ENCODE measurements at places on chromosomes 7 and 10. TPM values are rescaled to one million over a fixed set of nuclear protein-coding genes. Genes with fewer than 3 reads are reported as not detected.

BUB3 gene
- 182 TPM for total RNA-seq

DOCK4 gene
- total RNA-seq: 15.3 TPM

WNT16 gene
- total RNA-seq: not detected

NPSR1 gene
- not detected for total RNA-seq

TMEM273 gene
- total RNA-seq: 0.37 TPM

RPP30 gene
- 59.6 TPM for total RNA-seq

EXOSC1 gene
- 41.8 TPM for total RNA-seq

GRCh38 chr7:158325530-158326381, 261.9 kb downstream of the PTPRN2 start:
- peak; percentile 87 for DNase-seq

DNA sequence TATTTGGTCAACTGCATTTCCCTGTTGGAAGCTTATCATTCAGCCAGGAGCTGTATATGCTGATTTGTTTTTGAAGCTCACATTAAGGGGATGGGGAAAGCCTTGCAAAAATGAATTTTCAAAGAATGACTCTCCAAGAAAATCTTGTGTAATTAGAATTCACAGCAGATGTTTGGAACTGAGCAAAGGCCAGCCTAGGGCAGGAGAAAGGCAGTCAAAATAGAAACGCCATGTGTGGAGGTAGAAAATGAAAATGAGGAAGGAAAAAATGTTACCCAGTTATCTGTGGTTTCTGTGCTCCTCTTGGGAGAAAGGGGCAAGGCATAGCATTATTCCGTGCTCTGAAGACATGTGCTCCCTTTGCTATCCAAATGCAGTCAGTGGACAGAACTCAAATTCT, 93.5 kb downstream of the NRP1 start:
- no peak for DNase-seq

GRCh38 chr7:153507885-153508284, 544.3 kb upstream of the DPP6 start:
- no peak for DNase-seq

DNA sequence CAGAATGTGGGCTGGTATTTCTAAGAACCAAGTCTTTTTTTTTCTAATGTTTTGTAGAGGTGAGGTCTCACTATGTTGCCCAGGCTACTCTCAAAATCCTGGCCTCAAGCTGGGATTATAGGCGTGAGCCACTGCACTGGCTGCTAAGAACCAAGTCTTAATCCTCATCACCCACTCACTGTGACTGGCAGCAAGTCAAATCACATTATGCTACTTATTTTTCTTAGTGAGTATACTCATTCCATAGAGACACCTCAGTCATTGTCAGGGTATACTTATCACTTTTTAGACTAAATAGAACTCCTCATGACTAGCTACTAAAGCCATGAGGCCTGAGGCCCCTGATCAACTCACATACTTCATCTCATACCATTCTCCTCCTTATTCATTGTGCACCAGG, 116.1 kb downstream of the STRA8 start:
- no peak for DNase-seq

- no peak for DNase-seq
Observed at GRCh38 chr10:107952649-107953556, 788.4 kb upstream of the SORCS1 start.

GRCh38 chr7:132176719-132177118, 399.6 kb downstream of the PLXNA4 start:
- no peak for DNase-seq

DNA sequence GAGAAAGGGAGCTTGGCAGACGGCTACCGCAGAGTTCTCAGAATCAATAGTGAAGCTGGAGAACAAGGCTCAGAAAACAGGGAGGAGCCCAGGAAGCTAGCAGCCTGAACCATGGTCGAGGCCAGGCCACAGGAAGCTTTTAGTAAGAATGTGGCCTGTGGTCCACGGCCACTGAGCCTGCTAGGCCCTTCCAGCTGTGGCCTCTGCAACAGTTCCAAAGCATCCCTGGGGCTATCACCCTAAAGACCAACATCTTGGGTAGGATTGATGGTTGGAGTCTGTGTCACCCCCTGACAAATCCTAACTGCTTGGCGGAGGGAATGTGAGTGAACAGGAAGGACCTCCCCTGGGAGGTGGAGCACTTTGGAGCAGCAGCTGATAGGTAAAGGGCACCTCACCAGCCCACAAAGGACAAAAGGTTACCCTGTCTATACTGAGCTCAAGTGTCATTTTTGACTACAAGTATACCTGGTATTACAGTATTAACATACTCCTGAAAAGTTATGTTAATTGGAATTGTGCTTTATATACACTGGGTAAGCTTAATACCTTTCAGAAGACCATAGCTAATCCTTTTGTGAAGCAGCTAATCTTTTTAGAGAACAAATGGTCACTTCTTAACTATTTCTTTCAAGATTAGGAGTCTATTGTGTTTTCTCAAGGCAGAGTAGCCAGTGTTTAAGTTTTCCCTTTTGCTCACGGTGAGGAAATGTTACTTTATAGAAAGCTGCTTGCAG, 18.7 kb downstream of the PTPRE start:
- no peak for DNase-seq

DNA sequence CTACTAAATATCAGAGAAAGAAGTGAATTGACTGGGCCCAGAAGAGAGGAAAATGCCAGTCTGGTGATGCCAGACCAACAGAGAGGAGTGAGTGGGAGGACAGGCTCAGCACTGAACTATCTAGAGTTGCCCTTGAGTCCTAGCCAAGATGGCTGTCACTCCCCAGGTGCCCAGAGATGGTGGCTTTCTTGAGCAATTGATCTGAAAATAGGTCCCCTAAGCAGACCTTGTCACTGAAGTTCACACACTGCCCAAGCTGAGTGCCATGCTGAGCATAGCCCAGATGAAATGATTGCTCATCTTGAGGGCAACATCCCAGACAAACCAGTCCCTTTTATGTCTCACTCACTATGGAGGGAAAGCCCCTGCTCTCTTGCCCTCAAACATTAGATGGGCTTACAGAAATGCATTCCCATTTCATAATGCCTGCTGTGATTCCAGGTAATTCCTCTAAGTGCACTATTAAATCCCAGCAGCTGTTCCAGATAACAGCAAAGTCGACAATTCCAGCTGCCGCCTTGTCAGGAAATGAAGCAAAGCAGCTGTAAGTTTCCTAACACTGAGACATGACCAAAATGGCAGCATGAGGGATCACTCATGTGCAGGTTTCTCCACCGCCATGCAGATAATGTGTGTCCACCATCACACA, 329.4 kb downstream of the KCNMA1 start:
- DNase-seq: no peak

DNA sequence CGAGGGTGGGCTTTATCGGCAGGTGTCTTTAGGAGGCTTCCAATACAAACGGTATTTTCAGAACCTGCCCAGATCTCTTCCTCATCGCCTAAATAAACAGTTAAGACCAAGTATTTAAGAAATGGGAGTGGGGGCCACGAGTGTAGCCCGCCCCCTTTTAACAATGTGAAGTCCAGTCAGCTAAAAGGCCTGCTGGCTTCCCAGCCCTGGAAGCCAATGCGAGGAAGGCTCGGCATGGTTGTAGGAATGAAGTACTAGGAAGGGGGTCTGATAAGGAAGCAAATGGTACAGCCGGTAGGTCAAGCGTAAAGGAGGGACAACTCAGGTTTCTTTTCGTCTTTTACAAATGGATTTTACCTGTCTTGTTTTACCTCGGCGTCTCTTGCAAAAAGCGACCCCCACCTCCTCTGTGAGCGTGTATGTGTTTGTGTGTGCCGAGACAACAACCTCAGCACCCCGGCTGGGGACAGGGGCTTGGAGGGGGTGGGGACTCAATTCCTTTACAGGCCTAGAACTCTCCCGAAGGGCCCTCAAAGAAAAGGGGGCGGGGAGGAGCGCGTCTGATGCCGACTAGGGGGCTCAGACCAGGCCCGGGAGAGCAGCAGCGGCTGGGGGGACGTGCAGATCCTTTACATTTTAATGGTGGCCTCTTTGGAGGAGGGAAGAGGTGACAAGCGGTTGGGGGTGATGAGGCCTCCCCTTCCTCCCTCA, 147.6 kb downstream of the GPR85 start:
- peak; percentile 29 for DNase-seq

DNA sequence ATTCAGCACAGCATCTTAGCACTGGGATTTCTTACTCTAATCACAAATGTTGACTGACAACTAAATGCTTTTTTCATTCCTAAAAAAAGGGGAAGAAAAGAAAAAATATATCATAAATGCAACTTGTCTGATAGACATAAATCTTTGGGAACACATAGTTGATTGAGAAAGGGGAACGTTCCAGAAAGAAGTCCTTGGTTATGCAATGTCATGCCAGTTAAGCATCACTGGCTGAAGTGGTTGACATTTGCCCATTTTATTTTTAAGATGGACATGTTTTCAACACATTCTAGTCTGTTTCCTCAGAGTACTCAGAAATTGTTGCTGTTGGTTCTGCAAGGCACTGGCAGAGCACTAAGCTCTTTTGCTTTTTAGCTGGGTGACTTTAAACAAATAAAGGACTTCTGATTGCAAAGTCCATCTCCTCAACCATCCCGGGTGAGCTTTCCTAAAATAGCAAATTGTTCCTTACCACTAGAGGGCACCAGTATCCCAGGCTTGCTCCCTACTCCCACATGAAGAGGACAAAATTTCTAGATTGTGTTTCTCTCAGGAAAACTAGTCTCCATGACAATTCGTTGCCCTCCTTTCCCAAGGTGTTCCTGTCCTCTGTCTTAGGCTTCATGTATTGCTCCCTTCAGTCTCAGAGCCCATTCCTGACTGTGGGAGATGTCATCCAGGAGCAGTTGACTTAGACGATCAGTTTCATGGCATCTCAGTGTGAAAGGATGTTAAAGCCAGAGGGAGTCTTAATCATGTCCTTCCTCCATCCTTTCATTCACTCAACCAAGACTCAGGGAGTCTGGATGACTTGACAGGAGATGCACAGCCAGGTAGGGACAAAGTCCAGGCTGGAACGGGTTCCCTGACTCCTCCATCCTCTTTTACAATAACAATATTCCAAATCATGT, 23.9 kb downstream of the OPALIN start:
- peak; percentile 33 for DNase-seq

- no peak for DNase-seq
Observed at GRCh38 chr7:151999424-152000090, 25.9 kb upstream of the GALNT11 start.

GRCh38 chr7:66423729-66424128, 205.0 kb upstream of the KCTD7 start:
- DNase-seq: no peak

DNA sequence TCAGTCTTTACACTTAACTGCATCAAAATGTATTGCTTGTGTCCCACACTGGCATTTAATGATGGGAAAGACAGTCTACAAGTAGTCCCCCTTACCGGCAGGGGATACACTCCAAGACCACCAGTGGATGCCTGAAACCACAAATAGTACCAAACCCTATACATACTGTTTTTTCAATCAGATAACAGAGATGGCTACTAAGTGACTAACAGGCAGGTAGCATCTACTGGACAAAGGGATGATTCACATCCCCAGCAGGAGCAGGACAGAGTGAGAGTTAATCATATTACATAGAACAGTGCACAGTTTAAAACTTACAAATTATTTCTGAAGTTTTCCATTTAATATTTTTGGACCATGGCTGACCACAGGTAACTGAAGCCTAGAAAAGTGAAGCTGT, 13.2 kb downstream of the TMEM243 start:
- DNase-seq: no peak

DNA sequence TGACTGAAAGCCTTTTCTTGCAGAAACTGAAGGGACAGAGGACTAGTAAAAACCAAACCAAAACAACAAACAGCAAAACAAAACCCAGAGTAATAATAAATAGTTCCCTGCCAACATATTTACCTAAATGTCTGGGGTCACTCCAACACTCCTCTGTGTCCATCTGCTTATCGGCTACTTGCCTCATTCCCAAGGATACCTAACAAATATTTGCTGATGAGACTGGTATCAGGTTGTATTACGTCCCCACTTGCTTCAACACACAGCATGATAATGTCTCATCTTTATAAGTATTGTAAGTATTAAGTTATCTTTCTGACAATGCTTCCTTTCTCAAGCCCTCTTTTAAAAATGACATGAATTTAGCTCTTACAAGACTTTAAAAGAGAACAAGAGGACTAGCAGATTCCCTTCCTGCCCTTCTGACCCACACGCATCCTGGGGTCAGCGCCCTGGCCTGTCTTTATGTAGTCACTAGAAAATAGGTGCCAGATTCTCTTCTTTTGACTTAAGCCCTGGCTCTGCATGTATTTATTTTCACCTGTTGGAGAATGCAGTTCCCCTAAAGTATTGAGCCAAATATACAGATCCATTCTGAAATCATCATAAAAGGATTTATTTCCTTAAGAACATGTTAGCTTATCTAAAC, 110.2 kb downstream of the SEM1 start:
- DNase-seq: no peak

DNA sequence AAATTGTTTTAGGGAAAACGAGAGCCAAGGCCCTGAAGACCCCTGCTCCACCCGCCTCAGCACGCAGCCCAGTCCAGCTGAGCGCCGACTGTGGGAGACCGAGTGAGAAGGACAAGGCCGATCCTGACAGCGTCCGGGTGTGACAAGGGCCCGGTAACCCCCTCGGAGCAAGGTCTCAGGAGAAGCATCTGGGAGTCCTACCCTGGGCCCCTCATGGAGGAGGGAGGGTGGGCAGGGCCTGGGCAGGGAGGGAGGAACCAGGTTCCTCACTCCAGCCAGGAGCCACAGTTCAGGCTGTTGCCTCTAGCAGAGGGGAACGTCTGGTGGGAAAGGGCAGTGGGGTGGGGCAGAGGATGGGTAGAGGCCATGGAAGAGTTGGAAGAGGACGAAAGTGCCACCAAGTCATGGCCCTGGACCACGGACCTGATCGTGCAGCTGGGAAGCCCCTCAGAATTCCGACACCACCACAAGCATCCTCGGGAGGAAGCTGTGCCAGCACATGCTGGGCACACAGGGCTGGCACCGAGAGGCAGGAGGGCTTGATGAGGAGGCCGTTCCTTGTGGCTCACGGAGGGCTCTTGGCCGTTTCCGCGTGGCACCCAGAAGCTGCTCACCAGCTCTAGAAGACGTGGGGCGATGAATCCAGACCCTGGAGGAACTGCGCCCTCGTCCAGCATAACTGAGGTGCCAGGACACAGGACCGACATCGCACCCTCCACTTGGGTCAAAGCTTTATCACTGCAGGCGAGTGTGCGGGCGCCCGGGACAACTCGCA, 2.2 kb upstream of the KNDC1 start:
- DNase-seq: no peak

DNA sequence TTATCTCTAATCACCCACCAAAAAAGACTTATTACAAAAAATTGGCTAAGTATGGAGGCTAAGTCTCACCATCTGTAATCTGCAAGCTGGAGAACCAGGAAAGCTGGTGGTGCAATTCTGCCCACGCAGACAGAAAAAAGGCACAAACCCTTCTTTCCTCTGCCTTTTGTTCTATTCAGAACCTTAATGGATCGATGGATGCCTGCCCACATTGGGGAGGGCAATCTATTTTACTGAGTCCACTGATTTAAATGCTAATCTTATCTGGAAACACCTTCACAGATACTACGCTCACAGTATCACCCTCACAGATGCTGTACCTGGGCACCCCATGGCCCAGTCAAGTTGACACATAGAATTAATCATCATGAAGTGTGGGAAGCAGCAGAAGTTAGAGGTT, 10.2 kb downstream of the IGFBP3 start:
- DNase-seq: no peak

DNA sequence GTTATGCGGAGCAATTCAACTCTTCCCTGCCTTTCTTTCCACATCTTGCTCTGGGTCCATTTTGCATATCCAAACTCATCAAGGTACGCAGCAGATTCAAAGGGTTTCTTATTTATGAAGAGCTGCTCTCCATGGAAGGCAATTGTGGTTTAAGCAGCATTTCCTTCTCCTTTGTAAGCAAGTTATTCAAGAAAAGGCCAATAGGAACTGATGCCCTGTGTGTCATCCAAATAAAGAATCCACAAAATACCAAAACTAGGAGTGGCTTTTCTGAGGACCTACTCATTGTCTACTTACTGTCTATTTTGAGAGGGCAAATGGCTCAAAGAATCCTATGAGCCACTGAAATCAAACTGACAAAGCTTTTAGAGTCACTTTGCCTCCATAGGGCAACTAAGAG, 253.1 kb downstream of the PTEN start:
- DNase-seq: no peak

All from neural crest cell (in vitro differentiated cells).